ENCODE measurements at places on chromosomes 2 and 18.
A peak's percentile ranks its signal among the peaks of the same experiment; 100 is the strongest.

DNA sequence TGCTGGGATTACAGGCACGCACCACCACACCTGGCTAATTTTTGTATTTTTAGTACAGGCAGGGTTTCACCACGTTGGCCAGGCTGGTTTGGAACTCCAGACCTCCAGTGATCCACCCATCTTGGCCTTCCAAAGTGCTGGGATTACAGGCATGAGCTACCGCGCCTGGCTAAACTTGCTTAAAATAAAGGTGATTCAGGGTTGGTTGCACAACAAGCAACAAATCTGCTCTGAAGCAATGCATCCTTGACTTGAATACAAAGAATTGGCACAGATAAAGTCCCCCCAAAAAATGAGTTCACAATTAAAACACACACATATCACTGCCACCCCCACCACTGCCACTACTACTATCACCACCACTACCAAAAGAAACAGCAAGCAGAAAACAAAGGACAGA is 34.9 kb downstream of the CCDC88A start:
- DNase-seq = no peak

DNA sequence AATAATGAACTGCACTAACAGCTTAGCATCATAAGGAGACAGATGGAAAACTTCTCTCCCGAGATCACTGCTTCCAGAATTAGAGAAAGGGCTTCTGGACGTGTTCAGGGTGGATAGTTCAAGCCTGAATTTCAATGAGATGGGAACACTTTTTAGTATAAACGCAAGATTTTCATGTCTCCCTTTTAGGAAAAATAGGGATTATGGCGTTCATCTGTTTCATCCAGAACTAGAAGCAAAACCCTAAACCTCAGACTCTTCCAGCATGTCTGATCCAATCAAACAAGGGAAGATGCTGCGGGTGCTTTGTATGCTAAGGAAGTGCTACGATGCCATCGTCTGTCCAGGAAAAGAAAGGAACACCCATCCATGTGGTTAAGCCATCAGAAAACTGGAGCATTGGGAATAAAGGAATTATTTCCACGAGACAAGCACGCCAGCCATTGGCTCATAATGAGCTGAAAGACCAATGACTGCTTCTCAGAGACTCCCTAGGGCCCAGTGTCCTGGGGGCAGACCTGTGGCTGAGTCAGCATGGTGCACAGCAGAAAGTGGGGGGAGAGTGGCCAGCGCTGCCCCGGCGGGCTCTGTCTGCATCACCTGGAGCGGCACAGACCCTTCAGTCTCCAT is 65.9 kb upstream of the AFF3 start:
- DNase-seq = no peak

DNA sequence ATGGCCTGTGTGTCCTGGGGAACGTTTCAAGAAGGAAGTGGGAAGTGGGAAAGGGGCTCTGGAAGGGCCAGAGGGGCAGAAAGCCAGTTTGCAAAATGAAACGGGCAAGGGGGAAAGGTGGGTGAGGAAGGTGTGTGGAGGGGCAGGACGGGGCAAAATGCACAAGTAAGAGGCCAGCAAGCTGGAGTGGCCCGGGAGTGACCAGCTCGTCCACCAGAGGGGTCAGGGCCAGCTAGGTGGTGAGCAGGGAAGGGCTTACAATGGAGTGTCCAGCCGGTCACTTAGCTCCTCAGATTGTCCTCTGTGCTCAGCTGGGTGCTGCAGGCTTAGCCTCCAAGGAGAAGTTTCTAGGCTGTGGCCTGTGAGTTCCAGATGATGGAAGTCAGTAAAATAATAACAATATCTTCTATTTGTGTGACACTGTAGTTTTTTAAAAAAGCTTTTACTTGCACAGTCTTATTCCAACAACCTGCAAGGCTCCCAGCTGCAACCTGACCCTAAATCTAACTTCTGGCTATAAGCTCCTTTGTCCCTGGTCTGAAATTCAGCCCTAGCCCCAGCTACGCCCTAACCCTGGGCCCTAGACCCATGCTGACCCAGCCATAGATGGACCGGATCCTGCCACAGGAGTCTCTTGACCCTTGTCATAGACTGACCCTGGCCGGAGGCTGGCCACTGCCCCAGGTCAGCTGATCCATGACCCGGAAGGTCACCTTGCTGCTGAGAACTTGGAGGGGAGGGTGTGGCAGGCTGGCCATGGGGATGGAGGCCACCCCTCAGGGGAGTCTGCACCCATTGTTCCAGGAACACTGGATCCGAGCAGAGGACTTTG is 29.2 kb downstream of the MYO7B start:
- no peak for DNase-seq

DNA sequence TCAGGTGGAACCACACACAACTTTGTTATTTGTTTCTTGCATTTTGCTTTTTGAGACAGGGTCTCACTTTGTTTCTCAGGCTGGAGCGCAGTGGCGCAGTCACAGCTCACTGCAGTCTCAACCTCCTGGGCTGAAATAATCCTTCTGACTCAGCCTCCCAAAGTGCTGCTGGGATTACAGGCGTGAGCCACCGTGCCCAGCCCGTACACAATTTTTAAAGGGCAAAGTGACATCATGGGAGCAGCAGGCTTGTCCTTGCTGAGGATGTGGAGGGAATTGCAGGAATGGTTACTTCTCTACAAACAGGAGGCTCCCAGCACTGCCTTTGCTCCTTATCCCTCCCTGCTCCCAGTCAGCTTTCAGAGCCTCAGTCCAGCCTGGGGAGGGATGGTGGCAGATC is 355.9 kb upstream of the KLHL29 start:
- no peak for DNase-seq

- DNase-seq = no peak
Observed at GRCh38 chr2:237459741-237460174, 27.3 kb upstream of the MLPH start.

- no peak for DNase-seq
Observed at GRCh38 chr2:3298191-3298590, 79.4 kb downstream of the EIPR1 start.

DNA sequence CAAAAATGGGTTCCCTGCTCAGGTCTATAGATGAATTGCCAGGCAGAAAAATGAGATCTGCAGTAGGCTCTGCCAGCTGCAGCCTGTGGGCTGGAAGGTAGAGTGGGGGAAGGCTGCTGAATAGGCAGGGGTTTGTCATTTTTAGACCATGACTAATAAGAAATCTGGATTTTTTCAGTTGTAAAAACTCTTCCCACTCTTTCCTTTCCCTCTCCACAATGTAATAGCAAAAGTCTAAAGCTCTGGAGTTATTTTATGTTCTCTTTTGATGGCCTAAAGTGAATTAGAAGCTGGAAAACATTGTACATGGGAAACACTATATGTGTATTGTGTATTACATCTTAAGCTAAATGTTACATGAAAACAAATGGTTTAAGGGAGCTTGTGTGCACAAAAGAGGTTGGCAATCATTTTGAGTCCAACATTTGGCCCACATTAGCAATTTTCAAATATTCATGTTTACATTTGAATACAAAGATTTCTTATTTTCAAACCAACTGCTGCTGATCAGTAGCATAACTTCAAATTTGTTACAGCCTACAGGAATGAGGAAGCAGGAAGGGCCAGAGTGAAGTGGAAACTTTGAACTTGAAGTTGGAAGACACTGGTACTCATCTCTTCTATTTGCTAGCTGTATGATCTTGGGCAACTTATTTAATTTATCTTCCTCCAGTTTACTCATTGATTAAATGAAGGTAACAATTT is 407.1 kb downstream of the SLC4A3 start:
- no peak for DNase-seq

DNA sequence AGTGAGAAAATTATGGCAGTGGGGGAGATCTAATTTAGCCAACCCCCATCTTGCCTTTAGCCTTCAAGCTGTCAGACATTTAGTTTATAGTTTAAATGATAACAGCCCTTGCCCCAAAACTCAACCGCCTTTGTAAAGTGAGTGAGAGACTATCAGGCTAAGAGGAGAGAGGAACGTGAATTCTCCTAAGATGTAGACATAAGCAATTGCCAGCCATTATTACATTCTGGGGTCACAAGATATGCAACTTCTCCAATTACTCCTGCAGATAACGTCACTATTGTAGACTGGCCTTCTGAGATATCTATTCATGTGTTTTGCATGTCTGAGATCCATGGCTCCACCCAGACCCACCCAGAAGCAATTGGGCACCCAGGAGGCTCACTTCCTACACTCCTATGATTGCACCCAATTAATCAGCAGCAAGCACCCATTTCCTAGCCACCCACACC is 307.3 kb downstream of the NBAS start:
- DNase-seq = no peak

- no peak for DNase-seq
Observed at GRCh38 chr2:168736649-168737445, 65.6 kb upstream of the NOSTRIN start.

DNA sequence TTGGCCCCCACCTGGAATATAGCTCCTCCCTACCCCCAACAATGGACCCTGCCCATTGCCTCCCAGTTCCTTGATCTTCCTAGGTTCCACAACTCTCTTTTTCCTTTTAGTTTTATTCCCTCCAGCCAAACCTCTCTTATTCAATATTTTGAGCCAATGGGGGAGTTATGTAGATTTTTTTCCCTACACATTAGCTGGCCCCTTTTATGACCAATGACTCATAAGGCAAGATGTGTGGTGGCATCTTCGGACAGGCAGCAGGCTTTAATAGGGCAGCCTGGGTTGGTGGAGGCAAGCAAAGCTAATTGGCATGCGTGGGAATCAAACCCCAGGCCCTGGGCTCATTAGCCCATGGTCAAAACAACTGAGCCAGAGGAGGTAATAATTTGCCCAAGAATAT is 9.2 kb downstream of the GRP start:
- no peak for DNase-seq

DNA sequence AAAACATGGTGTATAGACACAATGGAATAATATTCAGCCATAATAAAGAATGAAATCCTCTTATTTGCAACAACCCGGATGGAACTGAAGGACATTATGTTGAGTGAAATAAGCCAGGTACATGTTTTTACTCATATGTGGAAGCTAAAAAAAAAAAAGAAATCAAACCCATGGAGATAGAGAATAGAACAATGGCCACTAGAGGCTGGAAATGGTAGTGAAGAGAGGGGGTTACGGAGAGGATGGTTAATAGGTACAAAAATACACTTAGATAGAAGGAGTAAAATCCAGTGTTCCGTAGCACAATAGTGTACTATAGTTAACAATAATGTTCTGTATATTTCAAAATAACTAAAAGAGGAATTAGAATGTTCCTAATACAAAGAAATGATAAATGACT is 12.8 kb upstream of the KIAA2012 start:
- no peak for DNase-seq

DNA sequence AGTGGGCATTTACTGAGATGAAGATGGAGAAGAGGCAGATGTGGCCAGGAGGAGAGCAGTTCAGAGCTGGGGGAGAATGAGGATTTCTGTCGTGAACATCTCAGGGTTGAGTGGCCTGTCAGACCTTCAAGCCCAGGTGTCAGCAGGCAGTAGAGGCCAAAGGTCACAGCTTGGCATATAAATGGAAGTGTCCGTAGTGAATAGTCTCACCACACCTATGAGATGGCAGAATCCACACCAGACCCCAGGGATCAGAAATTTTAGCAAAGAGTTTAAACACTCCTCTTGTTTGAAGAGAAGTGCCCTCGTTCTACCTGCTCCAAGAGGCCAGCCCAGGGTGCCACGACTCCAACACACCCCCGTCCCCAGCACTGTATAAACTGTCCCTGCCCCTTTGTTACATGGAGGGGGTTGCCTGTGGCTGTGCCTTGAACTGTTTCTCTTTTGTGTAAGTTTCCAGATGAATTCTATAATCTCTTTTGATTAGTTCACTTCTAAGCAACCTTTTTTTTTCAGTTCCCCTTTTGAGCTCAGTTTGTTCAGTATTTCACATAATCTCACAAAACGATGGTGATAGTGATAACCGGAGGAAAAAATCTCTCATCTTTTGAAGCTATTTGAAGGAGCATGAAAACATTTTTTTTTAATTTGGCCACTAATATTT is 69.0 kb upstream of the TTC39C start:
- DNase-seq = no peak

DNA sequence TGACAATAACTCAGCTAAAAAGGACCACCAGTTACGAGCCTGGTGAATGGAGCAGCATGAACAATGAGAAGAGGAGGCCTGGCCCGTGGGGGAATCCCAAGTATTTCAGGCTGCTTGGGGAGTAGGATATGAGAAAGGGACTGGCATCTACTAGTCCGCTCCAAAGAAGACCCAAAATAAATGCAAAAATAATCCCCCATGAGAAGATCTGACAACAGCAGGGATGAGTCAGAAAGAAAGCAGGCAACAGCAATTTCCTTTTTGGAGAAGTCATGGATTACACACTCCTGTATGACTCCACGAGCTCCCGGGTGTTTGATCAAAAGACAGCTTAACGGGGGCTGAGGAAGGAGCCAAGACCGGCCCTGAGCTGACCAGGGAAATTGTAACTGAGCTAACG is 111.4 kb downstream of the SOX11 start:
- DNase-seq = no peak

DNA sequence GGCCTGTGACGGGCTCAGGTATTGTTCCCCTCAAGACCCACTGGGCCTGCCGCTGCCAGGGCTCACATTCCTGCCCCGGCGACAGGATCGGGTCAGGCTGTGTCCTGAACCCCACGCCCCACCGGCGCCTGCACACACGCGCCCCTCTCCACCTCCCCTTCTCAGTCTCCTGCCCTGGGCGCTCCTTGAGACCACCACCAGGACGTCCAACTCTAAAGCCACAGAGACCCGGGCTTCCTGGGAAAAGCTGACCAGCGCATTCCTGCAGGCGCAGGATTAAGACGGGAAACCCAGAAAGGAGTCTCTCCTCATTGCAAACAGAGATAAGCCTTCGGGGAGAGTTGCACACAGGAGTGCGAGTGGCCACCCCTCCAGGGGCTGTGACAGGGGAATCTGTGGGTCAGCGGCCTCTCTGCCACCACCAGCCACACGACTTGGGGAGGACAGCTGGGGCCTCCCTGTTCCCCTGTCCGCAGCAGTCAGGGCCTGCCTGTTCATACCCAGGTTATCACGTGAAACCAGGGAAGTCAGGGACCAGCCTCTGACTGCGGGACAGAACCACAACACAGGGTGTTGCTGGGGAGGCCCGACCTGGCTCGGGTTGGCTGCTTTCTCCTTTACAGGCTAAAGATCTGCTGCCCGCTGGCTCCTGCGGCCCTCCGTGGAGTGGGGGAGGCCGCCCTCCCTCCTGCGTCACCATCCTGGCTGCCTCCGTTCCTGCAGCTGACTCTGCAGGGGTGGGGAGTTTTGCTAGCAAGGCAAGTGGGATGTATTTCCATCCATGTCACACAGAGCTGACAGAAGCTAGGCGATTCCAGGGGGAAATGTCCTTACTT is 88.8 kb downstream of the ZCCHC2 start:
- no peak for DNase-seq

DNA sequence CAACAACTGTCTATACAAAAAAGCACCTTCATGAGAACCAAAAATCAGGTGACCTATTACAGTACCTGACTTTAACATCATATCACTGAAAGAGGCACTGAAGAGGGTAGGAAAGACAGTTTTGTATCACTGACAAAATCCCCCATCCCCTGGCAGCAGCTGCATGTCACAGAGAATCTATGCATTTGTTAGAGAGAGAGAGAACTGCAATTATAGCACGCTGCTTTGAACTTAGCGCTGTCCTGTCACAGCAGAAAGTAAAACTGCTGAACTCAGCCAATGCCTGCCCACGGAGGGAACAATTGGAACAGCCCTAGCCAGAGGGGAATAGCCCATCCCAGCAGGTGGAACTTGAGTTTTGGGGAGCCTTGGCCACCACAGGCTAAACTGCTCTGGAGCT is 75.1 kb upstream of the NOL4 start:
- DNase-seq = no peak

- peak; percentile 86 for DNase-seq
Observed at GRCh38 chr18:9535430-9535991, 60.2 kb downstream of the RALBP1 start.
